Erythroblast (primary cell): ENCODE measurements at places on chromosomes 6 and 20.

DNA sequence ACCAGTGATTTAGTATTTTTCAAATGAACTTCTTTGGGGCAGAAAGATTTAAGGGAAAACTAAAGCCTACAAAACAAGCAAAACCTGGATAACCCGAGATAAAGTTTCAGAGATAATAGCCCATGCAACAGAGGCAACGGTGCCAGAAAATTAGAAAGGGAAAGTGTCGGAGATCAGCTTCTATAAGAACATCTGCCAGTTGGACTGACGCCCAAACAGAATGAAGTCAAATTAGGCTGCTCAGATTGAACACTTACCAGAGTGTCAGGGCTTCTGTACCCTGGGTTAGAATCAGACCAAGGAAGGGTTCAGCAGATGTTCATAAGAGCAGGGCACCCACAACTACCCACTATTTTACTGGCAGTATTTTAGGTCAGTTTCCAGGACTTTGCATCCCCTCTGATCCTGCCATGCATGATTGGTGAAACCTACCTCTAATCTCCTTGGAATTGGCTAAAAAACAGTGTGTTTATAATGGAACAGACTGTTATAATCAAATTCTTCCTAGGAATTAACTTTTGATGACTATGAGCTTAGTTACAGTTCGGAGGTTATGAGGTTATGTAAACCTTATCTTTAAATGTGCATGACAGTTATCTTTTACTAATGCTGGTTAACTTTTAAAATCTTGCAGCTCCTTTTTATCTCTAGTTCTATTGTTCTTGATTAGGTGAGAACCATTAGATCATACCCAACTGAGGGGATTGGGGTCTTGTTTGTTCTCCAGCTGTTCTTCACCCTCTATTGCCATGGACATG is 13.1 kb downstream of the BMP2 start:
- DNase-seq, result no peak

DNA sequence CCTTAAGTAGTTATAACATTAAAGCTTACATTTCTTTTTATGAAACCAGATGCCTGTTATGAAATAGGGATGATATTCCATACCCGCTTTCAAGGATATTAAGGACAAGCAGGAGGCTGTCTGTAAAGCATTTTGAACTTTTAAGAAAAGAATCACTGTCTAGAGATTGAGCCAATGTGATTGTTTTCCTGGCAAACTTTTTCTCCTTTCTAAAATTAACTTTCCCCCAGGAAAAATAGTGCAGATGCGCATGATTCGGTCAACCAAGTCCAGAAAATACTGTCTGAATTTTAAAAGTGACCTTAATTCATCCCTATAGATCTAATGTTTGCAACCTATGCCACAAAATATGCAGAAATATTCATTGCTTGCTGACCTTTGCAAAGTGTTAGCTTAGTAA is 15.1 kb upstream of the DEK start:
- no peak for DNase-seq

DNA sequence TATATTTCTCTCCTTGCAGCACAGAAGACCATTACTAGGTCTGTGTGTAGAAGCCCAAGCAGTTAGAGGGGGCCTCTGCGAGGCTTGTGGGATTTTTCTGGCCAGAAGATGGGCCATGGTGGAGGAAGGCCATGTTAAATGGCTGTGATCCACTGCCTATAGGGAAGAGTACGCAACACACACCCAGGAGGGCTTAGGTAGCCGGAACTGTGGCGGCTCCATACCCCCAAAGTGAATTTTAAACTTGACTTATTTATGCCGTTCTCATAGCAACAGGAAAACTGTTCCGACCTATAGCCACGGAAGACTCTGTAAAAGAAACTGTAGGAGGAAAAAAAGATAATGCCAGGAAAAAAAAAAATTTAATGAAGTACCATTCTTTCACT is 69.5 kb downstream of the SLX4IP start:
- no peak for DNase-seq

DNA sequence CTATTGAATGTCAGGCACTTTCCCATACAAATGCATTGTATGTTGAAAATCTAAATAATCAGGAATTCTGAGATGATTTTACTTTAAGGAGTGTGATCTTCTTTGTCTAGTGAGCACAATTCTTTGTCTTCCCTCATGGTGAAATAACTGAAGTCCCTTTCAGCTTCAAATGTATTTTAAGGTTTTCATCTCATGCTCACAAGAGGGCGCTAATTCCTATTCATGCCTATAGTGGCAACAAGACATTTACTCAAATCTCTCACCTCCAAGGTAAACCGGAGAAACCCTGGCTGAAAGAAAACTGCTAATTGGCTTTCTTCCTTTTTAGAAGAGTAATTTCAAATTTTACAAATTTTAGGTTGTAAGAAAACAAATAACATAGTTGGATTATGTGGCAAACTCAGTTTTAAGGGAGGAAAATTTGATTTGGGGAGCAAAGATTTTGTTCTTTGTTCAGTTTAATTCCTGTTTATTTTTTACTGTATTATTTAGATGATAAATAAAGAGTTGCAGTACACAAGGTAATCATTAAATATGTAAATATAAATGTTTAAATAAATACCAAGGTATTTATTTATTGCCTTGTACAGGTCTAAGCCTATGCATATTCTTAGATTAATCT is 69.1 kb downstream of the SLC35F1 start:
- peak; percentile 63 for DNase-seq

GRCh38 chr20:53581444-53582250 is 12.0 kb downstream of the ZNF217 start:
- DNase-seq, result no peak

DNA sequence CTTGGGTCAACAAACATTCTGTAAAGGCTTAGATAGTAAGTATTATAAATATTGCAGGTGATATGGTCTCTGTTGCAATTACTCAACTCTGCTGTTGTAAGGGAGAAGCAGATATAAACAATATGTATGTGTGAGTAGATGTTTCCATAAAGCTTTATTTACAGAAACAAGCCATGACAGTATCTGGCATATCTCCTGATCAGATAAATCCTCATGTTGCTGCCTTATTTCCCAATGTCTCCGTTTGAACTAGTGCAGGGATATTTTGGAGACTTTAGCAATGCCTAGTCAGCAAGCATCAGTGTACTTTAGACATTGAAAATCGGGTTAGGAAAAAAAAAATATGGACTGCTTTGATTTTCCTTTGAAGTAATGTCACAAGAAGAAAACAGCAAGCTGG is 96.1 kb downstream of the LAMA2 start:
- no peak for DNase-seq

- no peak for DNase-seq
Measured at GRCh38 chr6:150723857-150724256, 124.2 kb downstream of the PLEKHG1 start.

DNA sequence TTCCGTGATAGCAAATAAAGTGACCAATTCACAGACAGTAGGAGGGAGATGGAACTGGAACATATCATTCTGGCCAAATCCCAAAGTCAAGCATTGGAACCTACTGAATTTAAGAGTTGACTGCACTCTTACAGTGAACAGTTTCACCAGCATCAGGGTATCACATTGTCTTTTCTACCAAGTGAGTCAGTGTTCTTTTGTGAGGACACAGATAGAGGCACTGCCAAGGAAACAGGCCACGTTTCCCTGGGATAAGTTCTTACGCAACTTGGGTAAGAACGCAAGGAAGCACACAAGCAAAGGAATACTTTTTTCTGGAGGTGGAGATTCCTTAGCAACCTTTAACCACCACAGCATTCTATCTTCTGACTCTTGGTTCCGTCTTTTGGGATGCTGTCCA is 28.6 kb upstream of the ENPP5 start:
- DNase-seq, result no peak
